ENCODE measurements at places on chromosomes 7 and 10.

GRCh38 chr7:151461096-151461941 is 21.4 kb upstream of the CRYGN start:
- no peak for DNase-seq

- no peak for DNase-seq
Measured at GRCh38 chr7:51647931-51648351, 331.3 kb upstream of the COBL start.

DNA sequence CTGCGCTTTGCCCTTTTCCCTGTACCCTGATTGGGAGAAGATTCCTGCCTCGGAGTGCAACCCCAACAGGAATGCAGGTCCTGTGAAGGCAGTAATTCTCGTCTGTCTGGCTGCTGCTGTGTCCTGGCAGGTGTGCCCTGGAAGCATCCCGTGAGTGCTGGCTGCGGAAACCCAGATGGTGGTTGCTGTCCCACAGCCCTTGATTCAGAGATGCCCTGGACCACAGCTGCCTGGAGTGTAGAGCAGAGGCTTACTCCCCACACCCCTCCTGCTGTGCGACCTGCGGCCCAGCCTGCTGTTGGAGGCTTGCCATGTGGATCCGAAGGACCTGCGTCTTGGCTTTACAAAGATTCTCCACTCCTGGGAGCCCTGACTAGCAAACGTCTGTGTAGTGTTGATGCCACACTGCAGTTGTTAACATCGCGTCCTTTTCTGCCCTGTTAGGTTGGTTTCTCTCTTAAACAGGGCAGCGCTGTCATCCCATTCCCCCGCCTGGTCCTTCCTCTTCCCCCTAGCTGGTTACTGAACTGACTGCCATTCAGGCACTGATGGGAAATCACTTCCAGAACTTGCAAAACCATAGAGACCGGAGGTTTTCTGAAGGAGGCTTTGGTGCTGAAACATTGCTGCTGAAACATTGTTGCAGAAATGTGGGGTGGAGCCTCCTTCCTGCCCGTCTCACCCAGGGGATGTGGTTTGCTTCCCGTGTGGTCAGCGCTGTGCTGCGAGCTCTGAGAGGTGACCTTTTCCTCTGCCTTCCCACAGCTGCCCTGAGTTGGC is 53.3 kb downstream of the DNAJB6 start:
- DNase-seq, result no peak

DNA sequence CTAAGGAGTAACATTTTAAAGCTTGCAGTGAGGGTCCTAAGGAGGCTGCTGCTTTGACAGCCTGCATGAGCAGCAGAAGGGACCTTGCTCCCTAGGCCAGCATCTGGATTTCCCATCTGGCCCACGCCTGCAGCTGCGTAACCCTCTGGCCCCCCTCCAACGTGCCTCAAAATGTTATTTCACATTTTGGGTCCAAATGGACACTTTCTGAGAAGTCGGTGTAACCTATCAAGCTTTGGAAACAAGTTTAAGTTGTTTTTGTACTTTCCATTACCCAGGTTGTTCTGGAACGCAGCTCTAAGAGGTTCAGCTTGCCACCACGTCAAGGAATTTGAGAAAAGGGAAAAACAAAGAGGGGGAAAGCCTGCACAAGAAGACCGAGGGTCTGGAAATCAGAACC is 338.3 kb downstream of the KCNMA1 start:
- no peak for DNase-seq

- no peak for DNase-seq
Measured at GRCh38 chr7:156618078-156618779, 22.3 kb upstream of the RNF32 start.

DNA sequence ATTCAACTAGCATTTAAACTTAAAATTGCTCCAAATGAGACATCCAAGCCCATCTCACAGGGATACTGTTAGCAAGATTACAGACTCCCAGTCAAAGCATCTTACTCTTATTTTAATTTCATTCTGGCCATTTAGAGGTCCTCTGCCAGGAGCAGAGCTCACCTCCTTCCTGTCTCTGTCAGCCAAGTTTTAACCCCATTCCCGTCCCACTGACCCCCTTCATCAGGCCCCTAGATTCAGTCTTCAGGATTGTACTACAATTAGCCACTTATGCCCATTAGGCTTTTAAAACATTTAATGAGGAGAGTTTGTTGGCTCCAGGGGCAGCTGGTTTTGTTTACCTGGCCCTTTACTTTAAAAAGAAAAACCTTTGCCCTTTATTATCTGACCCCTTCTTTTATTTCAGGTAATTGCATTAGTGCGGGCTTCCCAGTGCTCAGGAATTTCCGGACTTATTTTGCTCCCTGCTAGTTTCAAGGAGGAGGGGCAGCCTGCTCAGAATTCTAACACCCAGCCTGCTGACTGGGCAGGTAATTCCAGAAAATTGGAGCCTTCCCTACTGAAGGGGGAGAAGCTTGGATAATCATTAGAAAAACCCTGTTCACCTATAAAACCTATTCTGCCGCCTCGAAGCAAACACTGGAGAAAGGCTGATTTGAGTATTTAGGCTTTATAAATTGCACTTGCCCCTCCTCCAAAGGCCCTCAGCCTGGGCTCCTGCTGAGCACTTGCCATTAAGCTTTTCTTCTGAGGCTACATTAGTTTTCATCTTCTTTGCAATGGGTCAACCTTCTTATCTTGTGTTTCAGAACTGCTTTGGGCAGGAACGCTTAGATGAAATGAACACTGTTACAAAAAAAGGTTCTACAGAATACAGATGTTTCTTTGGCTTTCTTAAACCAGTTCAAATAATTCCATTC is 200.5 kb upstream of the HPS1 start:
- no peak for DNase-seq

DNA sequence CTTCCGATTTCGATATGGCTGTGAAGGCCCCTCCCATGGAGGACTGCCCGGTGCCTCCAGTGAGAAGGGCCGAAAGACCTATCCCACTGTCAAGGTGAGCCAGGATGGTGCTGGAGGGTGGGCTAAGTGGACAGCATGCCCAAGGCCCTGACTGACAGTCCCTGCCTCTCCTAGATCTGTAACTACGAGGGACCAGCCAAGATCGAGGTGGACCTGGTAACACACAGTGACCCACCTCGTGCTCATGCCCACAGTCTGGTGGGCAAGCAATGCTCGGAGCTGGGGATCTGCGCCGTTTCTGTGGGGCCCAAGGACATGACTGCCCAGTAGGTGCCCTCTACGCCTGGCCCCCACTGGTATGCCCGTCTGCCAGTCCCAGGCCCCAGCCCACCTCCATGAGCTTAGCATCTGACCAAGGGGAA is 1.2 kb downstream of the NFKB2 start:
- DNase-seq, result no peak

DNA sequence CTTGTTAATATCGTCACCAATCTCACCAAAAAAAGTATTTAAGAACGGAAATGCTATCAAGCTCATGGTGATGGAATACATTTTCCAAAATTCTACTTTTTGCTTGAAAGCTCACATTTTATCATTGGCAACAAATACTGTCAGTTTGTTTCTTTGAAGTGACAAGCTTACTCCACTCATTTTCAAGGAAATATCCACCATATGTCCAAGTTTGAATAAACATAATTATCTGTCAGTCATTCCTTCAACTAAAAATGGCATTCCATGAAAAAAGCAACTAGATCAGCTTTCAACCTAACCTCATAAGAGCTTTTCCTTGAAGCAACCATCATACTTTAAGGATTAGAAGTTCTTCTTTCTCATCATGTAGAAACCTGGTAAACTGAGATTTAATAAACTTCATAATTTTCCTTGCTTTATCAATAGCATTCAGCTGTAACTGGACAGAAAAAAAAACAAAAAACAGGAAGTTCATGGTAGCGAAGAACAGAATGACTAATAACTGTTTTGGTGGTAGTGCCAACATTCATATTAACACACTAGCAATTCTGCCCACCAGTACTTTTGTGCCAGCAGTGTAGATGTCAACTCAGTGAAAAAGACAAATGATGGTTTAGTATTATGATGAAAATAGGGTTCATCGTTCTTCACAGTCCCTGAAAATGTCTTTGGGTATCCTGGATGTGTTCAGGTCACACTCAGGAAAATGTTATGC is 764.9 kb downstream of the GRM8 start:
- DNase-seq, result no peak

DNA sequence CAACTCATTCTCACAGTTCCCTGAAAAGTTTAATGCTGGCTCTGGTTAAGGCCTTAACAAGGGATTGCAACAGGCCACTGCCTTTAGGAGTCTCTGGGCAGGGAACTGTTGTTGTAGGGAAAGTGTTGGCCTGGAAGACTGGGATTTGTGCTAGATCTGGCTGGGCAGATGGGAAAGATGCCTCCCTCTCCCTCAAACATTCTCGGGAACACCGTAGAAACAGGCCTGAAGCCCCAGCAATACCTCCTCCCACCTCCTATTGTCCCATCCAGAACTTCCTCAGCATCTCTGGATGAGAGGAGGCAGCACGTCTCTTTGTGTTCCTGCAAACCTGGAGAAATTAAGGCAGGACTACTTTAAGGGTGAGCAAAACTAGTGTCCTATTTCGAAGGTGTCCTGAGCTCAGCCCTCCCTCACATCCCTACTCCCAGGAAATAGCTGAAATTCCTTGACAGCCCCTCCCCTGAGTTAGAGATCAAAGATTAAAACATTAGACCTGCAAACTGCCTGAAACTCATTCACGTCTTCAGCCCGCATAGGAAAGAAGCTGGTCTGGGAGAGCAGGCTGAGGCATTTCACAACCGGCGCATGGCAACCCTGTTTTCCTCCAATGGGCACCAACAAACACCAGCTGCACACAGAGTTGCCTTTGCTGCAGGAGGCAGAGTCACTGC is 10.9 kb upstream of the MAP3K8 start:
- no peak for DNase-seq

GRCh38 chr10:4066581-4067390 is 281.8 kb upstream of the KLF6 start:
- no peak for DNase-seq

- no peak for DNase-seq
Measured at GRCh38 chr7:15612205-15612604, 50.4 kb upstream of the AGMO start.

Measured in fibroblast of skin of abdomen (primary cell).